Omental fat pad (tissue), 4 donors: ENCODE measurements at places on chromosomes 3 and 15. TPM values are rescaled to one million over a fixed set of nuclear protein-coding genes. Genes with fewer than 3 reads are reported as not detected.

EPB42 gene
- total RNA-seq = 1.4 TPM

TGM4 gene
- total RNA-seq = not detected

- no peak for DNase-seq
Observed at GRCh38 chr15:70604666-70605315, 158.6 kb downstream of the UACA start.

DNA sequence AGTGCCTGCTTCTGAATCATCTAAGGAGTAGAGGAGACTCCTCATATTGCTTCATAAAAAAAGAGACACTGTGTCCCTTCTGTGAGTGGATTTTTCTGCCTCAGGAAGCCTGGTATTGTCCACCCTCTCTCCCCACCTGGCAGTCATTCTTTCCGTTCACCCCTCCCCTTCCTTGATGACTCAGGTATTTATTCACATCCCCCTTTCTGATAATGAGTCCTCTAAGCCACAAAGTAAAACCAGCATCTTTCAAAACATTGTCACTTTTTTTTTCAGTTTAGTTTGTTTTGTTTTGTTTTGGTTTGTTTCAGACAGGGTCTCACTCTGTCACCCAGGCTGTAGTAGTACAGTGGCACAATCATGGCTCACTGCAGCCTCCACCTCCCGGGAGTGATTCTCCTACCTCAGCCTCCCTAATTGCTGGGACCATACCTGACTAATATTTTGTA, 65.2 kb upstream of the UBE2E1 start:
- DNase-seq = no peak
